Stimulated activated CD4-positive, alpha-beta T cell treated with anti-CD3 and anti-CD28 coated beads, TNF-alpha, amount 100 ng/mL, for 48 hours (primary cell): ENCODE measurements at places on chromosomes 12 and 14.

DNA sequence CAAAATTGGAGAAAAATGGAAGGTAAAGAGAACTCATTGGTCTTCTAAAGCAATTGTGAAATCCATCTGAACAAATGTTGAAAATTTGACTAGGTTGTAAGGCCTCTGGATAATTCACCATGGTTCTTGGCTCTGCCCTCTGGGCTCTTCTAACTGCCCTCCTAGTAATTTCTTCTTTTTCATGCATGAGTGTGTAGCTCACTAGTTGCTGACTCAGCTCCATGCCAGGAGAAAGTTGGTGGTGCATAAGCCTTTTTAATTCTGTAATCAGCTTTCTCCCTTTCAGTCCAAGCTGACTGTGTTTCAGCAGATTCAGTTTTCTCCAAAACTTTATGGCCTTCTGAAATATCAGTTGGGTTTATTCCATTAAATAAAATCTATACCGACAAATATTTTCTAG is 877.8 kb upstream of the ATXN7L3B start:
- DNase-seq, result no peak

DNA sequence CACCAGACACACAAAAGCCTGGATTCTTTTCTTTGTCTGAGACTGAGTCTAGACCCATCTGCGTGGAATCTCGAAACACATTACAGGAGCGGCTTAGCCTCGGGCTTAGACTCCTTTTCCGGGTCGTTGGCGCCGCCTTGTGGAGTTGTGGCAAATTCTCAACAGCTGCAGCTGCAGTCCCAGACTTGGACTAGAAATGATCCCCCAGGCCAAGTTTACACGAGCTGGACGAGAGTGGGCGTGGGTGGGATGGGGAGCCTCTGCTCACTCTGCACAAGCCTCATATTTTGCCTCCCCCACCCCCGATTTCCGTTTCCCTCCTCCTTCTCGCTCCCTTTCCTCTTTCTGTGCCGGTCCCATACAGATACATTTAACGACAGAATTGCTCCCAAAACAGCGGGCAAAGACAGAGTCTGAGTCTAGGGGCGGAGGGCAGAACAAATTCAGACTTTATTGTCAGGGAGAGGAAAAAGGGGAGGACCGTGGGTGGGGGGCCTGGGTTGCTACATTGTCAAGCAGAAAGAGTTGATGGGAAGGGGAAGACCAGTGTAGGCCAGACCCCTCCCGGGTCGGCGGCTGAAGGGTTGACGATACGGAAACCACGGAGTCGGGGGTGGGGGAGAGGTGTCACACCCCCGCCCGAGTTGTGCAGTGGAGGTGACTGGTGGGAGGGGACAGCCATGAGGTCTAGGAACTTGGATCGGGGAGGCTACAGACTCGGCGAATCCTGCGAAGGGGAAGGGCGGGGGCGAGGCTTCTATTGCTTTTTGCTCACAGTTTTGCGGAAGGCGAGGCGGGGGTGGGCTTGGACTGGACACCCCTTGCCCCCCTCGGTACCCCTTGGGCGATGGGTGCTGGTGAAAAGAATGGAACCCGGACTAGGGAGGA is 4.7 kb upstream of the GPR84 start:
- peak; percentile 83 for DNase-seq

DNA sequence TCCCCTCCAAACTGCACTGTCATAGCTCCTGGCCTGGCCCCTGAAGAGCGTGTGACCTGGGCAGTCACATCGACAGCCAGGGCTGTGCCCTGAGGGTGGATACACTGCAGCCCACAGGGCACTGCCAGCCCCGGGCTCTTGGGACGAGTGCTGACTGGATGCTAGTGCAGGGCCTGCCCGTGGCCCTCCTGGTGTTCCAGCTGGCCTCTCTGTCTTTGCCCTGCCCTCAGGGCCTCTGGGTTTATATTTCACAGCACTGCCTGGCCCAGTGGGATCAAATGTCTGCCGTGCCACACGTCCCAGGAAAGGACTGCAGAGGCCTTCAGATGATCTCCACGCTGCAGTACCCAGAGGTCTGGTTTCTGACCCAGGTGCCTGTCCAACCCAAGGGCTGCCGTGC is 10.1 kb upstream of the CCDC197 start:
- no peak for DNase-seq

DNA sequence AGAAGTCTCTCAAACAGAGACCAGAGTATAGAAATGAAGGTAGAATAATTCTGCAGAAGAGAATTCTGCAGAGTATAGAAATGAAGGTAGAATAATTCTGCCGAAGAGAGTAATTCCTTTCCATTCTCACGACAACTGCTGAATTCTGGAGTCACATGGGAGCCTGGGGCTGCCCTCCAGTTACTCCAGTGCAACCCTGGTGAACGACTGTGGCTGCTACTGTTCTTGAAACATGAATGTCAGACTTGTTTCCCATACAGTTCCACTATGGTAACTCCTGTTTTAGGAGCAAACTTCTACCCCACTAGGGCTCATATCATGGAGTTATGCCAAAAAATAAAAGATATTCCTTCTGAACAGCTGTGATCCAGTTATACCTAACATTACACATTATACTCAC is 164.4 kb downstream of the KICS2 start:
- no peak for DNase-seq

DNA sequence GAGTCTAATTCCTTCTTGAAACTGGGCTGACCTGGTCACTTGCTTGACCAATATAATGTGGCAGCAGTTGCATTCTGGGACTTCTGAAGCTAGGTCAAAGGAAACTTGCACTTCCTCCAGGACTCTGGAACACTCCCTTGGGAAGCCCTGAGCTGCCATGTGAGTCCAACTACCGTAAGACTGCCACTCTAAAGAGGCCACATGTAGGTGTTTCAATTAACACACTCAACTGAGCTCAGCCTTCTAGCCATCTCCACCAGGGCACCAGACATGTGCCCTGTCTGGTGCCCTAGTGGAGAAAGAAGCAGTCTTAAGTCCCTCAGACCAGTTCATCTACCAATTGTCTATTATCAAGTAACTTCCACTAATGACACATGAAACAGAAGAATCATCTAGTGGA is 6.1 kb upstream of the TEP1 start:
- DNase-seq, result no peak

- no peak for DNase-seq
Measured at GRCh38 chr12:53233671-53234121, 1.7 kb upstream of the RARG start.

DNA sequence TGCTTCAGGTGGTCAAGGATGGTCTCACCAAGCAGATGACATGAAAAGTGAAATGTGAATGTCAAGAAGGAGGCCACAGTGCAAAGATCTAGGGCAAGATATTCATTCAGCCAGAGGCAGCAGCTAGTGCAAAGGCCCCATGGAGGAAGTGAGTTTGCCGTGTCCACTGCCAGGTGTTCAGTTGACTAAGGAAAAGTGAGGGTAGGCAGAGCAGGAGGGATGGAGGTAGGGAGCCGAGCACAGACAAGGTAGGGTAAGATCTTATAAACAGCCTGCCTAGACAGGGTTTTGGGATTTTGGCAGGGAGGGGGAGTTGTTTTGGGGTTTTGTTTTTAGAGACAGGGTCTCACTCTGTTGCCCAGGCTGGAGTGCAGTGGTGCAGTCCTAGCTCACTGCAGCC is 11.9 kb downstream of the PPP2R5C start:
- no peak for DNase-seq

DNA sequence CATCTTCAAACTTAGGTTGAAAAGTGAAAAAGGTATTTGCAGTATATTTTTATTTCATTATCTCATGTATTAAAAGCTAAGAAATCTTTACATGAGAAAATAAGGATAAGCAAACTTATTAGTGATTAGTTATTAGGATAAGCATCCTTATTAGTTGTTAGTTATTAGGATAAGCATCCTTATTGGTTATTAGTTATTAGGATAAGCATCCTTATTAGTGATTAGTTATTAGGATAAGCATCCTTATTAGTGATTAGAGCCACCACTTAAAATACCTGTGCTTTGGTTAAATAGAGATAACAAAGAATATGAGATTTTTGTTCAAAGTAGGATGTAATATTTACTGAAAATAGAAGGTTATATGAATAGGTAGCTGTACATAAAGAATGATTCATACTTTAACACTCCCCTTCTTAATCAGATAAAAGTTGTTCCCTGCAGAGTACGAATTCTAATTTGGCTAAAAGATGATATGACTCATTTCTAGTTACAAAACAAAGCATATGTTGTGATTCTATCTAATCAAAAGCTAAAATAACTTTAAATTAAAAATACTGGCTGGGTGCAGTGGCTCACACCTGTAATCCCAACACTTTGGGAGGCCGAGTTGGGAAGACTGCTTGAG is 56.4 kb downstream of the KDM5A start:
- DNase-seq, result no peak

DNA sequence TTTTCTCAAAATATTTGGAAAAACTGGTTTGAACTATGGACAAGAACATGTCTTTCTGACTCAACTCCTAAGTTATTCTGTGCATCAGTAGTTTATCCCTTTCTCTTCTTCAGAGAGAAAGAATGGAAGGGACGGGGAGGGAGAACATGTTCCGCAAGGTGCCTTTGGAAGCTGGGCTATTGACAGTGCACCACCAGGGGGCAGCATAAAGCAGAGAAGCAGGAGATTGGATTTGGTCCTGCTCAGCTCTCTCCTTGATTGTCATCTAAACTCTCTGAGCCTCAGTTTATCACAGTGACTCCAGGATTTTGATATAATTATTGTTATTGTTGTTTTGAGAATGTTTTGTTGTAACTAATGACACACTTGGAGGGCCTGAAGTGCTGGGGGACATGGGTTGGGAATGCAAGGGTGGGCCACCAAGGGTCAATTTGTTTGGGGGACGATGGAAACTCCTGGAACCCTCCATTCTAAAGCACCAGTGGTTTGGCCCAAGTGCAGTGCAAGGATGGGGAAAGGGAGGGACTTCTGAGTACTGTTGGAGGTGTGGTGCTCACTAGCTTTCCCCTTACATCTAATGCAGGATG is 45.3 kb upstream of the ANO6 start:
- peak; percentile 66 for DNase-seq

DNA sequence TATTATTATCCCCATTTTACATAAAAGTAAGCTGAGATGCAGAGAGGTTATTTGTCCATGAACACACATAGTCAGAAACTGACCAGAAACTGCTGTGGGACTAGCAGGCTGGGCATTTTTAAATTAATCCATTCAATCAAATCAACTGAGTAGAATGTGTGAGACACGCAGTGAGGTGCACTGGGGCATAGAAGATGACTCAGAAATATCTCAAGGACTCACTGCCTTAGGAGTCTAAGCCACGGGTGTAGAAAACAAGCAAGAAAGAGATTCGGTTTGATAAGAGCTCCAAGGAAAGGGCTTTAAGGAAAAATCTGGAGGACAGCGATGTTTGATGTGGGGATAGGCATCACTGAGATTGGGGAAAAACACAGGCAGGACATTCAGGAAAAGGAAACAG is 127.8 kb downstream of the ANO2 start:
- DNase-seq, result no peak

DNA sequence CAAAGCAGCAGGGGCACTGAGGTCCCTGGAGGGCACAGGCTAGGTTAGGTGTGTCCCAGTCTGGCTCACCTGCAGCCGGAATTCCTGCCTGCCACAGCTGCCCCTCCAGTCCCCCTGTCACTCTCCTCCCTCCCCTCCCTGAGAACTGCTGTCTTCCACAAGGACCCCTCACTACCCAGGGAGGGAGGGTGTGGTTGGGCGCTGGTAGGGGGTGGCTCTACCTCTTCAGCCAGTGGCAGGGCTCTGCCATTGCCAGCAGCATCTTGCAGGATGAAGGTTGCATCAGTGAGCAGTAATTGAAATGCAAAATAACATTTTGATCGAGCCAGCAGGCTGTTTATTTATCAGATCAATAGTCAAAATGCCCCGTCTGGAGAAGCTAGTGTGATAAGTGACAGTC is 45.7 kb downstream of the ESRRB start:
- DNase-seq, result no peak

GRCh38 chr14:100203962-100204834 is 34.7 kb upstream of the YY1 start:
- DNase-seq, result no peak

- DNase-seq, result no peak
Measured at GRCh38 chr12:43459285-43459684, 92.7 kb downstream of the ADAMTS20 start.
